ENCODE measurements at places on chromosomes 16 and 17.

DNA sequence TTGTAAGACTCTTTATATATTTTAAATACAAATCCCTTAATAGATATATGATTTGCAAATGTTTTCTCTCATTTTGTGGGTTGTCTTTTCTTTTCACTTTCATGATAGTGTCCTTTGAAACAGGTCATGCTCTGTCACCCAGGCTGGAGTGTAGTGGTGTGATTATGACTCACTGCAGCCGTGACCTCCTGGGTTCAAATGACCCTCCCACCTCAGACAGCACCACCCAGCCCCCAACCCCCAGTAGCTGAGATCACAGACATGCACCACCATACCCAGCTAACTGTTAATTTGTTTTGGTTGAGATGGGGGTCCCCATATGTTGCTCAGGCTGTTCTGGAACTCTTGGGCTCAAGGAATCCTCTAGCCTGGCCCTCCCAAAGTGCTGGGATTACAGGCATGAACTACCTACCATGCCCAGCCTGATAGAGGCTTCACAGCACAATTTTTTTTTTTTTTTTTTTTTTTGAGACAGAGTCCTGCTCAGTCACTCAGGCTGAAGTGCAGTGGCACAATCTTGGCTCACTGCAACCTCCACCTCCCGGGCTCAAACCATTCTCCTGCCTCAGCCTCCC, 18.5 kb upstream of the TMIGD1 start:
- DNase-seq = no peak

DNA sequence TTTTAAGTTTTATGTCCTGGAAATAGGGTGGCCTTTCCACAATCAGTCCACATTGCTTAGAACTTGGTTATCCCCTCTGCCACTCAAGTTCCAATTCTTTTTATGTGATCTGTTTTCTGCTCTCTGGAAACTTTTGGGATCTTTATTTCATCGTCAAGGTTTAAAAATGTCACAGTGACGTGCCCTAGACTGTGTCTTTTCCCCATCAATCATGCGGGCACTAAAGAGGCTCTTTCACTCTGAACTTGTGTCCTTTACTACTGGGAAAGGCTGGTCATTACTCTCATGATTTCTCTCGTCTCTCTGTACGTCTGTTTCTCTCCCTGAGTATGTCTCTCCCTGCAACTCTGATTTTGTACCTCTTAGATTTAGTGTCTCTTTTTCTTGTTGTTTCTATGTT, 189.8 kb upstream of the AXIN2 start:
- DNase-seq = no peak

DNA sequence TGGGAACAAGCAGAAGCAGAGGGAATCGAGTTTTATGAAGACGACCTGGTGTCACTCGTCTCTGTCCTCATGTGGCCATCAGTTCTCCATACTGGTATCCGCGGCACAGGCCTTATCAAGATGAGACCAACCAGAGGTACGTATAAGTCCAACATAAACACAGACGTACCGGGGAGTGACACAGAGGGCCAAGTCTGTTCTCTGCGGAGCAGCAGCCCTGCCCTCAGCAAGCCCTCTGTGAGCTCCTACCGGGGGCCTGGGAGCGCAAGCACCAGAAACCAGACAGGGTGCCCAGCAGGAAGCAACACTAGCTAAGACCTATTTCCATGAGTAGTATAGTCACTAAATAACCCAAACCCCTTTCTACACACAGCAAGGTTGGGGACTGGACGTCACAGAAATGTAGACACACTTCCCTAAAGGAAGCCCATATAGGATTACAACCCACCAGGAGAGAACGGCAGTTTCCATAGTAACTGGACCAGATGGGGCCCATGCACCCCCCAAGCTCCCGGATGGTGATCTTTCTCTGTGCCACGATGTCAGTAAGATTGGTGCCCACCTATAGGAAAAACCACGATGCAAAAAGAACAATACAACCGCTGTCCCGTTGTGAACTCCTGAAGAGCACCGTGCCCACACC, 911 bp downstream of the ARL16 start:
- no peak for DNase-seq

DNA sequence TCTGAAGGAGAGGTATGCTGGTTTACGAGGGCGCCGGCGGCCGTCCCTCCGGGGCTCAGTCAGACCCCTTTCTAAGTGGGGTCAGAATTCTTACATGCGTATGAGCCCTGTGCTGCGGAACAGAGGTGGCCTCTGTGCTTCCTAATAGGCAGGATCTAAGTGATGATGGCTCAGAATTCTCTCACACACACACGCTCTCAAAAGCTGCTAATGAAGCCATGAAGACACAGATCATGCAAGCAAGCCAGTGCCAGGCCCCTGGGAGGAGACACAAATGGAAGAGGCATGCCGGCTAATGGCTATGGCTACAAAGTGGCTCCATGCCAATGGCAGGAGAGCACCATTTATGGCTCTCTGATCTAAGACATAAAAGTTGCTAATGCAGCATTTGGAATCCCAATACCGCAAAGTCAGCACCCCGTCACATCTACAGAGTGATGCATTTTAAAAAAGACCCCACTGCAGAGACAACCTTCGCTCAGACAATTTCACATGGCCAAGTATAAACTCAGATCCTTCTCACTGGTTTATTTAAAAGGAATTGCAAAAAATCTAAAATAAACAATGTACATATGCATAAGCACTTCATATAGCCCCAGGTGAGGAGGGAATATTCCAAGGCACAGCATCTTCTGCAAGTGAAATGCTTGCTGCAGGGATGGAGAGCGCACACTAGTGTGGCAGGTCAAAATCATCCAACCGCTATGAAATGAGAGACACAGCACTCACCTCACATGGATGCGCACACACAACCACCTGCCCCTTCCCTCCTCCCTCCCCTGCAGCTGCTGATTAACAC, 24.5 kb downstream of the NPLOC4 start:
- DNase-seq = no peak

- no peak for DNase-seq
These were observed 23.0 kb downstream of the ATF7IP2 start for GRCh38 chr16:10408824-10409381.
